ENCODE measurements at places on chromosomes 12 and 14.

DNA sequence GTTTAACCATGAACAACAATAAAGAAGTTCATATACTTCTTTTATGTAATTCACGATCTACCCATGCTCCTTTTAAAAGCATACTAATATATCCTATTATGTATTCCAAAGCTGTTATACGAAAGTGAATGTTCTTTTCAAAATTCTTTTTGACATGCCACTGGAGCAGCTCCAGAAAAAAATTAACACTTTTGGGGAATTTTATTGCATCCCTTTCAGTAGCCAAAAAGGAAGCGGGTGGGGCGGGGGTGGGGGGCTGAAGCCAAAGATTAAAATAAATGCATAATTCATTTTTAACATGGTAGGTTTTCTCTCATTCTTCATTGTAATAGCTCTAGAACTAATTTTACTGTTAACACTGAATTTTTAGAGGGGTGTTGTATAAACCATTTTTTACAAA is 123.0 kb downstream of the ANKS1B start:
- DNase-seq: no peak

- no peak for DNase-seq
These were observed 10.9 kb downstream of the ZNF664 start for GRCh38 chr12:123983822-123984485.

- no peak for DNase-seq
These were observed 5.3 kb upstream of the TSPAN8 start for GRCh38 chr12:71162832-71163763.

DNA sequence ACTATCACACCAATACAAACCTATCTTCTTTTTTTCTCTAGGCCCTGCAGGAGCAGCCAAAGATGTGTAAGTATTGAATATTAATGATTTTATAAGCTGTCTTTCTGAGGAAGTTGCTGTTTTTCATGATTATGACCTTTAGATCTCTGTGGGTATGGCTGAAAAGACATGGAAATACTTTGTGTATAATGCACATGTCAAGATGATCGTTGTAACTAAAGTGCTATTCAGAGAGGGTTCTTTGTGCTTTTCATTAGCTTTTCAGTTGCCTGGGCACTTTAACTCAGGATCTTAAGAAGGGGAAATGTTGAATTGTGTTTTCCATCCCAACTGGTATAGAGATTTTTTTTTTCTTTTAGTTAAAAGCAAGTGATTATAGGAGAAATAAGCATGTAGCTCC is 18.1 kb downstream of the C12orf75 start:
- DNase-seq: no peak

GRCh38 chr14:61565836-61566536 is 129.3 kb upstream of the HIF1A start:
- DNase-seq: no peak

DNA sequence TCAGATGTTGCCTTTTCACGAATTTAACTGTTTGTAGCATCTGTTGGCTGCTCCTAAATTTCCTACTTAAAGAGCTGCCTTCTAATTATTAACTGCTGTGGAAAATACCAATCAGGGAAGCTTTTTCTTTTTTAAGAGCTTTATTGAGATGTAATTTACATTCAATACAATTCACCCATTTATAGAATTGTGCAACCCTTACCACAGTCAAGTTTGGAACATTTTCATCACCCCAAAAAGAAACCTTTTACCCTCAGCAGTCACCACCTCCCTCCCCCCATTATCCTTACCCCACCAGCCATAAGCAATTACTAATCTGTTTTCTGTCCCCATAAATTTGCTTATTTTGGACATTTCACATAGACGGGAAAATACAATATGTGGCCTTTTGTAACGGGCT is 1.4 kb downstream of the PCNX4 start:
- DNase-seq: no peak

DNA sequence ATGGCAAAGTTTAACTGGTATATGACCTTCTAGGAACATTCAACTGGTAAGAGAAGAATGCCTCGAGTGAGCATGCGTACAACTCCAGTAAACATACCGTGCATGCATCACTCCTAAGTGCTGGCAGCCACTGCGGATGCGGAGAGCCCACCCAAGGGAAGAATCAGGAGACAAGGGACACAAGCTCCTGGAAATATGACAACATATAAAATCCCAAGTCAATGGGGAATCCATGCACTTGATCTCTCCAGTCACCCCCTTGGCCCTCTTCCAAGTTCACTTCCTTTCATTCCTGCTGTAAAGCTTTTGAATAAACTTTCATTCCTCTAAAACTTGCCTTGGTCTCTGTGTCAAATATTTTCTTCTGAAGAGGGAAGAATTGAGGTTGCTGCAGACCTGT is 168.7 kb upstream of the TMCC3 start:
- no peak for DNase-seq

DNA sequence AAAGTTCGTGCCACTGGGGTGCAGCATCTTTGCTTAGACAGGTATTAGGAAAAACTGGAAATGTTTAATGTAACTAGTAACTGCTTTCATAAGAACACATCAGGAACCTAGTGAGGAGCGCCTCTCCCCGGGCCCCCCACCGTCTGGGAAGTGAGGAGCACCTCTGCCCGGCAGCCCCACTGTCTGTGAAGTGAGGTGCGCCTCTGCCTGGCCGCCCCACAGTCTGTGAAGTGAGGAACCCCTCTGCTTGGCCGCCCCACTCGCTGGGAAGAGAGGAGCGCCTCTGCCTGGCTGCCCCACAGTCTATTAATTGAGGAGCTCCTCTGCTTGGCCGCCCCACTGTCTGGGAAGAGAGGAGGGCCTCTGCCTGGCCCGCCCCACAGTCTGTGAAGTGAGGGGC is 224.7 kb downstream of the ITPR2 start:
- no peak for DNase-seq

All from HuH-7.5 (cell line).